SK-N-SH (cell line): ENCODE measurements at places on chromosomes 7 and 10.

DNA sequence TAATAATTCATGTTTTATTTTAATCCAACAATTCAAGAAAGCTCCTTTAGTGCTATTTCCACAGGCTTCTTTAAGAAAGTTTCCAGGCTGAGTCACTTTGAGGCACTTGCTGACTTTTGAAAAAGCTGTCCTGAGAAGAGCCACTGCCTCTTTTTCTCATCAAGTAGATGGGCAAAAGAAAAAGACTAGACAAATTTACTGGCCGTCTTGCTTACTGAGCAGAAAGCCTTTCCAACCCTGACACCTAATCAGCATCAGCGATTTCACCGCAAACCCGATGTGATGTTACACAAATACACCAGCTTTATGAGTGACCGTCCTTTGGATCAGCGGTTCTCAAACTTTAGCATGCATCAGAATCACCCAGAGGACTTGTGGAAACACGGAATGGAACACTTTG lies 24.3 kb downstream of the CTTNBP2 start:
- no peak for DNase-seq

DNA sequence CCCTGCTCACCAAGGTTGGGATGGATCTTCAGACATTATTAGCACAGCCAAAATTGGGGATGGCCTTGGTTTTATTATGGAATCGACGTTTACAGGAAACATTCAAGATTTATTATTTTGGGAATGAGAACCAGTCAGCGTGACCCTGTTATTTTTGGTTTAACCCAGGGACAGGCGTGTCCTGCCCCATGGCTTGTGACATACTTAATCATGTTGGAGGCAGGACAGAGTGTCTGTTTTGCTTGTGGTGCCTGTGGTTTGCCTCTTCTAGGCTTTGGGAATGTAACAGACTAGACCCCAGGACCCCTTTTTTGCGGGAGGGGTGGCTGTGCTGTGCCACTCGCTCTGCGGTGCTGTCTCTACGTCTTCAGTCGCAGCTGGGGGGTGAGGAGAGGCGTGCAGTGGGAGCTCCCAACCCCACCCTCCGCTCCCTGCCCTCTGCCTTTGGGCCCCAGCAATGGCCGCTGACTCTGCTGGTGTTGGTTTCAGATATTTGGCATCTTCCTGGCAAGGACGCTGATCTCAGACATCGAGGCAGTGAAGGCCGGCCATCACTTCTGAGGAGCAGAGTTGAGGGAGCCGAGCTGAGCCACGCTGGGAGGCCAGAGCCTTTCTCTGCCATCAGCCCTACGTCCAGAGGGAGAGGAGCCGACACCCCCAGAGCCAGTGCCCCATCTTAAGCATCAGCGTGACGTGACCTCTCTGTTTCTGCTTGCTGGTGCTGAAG lies 20.1 kb upstream of the SH2D4B start:
- no peak for DNase-seq

DNA sequence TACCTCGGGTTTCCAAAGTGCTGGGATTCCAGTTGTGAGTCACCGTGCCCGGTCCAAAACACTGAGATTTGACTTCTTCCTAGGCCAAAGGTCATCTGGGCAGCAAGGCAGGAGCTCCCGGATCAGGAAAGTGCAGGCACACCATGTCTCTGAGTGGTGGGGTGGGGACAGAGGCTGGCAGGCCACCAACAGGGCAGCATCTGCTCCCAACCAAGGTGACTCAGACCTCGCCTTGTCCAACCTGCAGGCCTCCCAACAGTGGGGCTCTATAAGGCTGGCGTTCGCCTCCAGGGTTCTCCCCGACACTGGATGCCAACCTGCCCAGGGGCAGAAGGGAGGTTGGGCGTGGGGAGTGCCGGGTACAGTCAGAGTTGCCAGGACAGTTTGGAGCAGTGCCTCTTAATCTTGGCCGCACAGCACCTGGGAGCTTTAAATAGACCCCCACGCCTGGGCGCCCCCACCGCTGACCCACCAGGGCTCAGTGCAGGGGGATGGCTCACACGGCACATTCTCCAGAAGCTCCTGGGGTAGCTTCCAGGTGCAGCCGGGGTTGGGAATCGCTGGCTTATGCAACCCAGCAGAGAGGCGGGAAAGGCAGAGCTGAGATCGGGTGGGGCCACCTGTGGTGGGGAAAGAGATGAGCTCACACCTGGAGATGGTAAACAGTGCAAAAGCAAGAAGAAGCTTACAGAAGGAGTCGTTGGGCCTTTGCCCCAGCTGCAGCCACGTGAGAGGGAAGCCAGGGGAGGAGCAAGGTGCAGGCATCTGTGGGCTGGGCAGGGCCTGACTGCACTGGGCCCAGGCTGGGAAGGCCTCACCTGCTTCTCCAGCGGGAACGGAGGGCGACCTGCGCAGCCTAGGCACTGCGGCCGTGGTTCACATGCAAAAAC lies 10.9 kb downstream of the CALML5 start:
- no peak for DNase-seq

DNA sequence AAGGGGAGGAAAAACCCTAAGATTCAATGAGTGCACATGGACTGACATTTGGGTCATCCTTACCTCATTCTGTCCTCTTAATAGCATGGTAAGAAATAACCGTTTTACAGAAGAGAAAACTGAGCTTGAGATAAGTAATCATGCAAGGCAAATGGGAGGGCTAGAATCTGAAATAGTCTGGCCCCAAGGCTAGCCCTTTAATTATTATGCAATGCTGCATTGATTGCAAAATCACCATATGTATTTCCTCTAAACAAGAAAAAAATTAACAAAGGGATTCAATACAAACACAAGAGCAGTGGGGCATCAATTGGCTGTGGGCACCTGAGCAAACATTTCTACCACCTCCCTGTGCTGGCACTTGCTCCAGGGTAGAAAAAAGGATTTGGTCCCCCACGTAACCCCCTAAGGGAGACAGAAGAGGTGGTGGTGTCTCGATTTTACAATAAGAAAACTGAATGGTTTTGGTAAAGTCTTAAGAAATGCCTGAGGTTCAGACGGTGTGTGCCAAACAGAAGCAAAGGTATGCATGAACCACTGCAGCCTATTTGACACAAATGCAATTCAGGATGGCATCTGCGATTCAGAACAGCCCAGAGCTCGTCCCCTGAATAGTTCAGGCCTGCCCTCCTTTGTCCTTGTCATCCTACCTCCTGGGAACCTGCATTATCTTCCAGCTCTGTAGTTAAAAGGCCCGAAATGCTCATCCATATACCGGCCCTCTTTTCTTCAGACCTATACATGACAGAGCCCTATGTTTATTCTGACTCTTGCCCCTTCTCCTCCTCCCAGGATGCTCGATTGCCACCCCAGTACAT lies 23.6 kb downstream of the PIP4K2A start:
- no peak for DNase-seq

DNA sequence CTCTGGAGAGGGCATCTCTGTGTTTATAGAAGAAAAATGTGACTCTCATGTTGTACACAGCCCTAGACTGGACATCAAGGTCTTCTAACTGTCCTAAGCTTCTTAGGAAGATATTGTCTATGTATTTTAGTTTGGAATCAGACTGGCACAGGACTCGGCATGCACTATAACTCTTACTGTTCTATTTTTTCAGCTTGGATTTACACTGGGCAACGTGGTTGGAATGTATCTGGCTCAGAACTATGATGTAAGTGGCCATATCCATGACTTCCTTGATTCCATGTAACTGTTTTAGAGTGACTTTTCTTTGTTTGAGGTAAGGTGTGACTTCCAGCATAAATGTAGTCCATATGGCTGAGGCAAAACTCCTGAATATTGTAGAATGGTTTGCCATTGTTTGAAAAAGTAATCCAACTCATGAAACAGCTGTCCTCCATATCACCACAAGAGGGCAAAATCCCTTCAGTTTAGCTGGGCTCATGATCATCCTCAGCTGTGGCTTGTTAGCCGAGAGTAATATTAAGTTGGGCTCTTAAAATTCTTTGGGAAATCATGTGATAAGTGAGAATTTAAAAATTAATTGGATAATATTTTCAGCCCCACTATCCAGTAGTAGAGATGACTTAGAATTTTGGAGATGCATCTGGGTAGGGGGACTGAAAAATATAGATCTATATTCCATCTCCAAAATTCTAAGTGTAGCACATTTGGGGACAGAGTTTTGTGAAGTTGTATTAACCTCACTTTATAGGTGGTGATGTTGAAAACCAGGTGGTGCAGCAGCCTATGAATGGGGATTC lies 10.4 kb downstream of the STMP1 start:
- peak; percentile 70 for DNase-seq

- DNase-seq: peak; percentile 38
These were observed 30.6 kb upstream of the GALNTL5 start for GRCh38 chr7:151925446-151926335.

- peak; percentile 24 for DNase-seq
These were observed 1.4 kb downstream of the IDE start for GRCh38 chr10:92572362-92573090.

- DNase-seq: peak; percentile 46
These were observed 23.4 kb downstream of the DOCK4 start for GRCh38 chr7:112182749-112183148.

GRCh38 chr7:25672496-25672895 lies 444.2 kb upstream of the NPVF start:
- DNase-seq: no peak

DNA sequence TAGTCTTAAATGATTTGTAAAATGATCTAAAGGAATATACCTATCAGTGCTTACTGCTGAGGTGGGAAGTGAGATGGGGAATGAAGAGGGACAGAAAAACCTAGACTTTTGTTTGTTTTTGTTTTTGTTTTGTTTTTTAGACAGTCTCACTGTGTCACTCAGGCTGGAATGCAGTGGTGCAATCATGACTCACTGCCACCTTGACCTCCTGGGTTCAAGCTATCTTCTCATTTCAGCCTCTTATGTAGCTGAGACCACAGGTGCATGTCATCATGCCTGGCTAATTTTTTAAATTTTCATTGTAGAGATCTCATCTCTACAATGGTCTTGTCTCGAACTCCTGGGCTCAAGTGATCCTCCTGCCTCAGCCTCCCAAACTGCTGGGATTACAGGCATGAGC lies 116.4 kb upstream of the SEM1 start:
- DNase-seq: no peak

DNA sequence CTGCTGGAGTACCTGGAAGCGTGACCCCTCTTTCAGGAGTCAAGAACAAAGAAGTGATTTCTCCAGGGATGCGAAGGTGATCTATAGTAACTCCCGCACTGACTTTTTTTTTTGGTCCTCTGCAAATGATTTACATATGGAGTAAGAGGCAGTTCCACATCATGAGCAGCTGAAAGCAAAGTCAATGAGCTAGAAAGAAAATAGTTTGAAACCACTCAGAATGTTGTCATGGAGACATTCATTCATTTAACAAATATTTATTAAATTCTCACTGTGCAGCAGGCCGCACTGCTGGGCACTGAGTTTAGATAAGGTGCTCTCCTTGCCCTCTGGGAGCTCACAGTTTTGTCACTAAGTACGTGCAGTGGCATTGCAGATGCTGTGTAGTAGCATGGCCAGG lies 206.7 kb downstream of the CAMK1D start:
- DNase-seq: no peak

DNA sequence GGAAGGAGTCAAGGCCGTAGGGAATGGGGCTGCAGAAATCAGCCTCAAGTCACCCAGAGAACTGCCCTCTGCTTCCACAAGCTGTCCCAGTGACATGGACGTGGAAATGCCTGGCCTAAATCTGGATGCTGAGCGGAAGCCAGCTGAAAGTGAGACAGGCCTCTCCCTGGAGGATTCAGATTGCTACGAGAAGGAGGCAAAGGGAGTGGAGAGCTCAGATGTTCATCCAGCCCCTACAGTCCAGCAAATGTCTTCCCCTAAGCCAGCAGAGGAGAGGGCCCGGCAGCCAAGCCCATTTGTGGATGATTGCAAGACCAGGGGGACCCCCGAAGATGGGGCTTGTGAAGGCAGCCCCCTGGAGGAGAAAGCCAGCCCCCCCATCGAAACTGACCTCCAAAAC lies 50.2 kb upstream of the PDCD4 start:
- DNase-seq: no peak

- no peak for DNase-seq
These were observed 27.9 kb upstream of the AOAH start for GRCh38 chr7:36752026-36752711.

GRCh38 chr10:73850863-73851461 lies 23.4 kb downstream of the CAMK2G start:
- DNase-seq: peak; percentile 52

DNA sequence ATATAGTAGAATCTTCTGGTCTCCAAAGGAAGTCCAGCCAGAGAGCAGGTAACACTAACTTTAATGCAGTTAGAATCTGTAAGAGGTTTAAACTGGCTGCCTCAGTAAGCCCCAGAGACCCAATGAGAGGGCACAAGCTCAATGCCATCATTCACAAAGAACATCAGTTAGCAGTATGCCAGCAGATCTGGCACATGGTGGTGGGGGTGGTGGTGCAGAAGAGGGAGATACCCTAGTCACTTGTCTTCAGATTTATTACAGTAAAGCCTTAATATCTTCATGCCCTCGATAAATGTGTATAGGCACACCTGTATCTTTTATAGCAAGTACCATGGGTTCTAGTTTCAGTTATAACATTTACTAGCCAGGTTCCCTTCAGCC lies 86.2 kb downstream of the SORBS1 start:
- no peak for DNase-seq

- no peak for DNase-seq
These were observed 66.9 kb downstream of the OGDH start for GRCh38 chr7:44673324-44673723.

DNA sequence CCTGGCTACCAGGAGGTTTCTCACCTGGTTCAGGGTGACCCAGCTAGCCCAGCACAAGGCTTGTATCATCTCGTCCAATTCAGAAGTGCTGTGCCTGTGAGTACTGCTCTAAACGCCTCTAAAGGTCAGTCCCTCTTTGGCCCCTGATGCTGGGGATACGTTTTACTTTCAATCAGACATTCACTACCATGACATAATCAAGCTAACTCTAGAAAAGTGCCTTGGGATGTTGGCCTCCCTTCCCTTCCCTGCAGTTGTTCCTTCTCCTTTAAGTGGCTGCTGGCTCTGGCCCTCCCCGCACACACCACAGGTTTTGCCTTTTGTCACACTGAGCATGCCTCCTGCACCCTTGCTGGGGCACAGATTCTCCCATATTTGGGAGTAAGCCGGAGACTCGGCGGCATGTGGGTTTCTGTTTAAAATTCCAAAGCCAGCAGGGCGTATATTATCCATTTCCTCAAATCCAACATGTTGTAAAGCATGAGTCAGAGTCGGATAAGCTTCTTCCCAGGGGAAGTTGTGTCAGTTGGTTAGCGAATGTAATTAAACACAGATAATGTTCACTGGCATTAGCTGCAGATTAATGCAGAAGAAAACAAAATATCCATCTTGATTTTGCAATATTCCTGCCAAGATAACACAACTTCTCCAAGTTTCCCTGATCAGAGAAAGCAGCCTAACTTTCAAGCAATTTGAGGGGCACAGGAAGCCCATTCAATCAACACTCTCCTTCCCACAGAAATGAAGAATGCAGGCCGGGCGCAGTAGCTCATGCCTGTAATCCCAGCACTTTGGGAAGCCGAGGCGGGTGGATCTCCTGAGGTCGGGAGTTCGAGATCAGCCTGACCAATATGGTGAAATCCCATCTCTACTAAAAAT lies 31.8 kb upstream of the VCL start:
- no peak for DNase-seq

DNA sequence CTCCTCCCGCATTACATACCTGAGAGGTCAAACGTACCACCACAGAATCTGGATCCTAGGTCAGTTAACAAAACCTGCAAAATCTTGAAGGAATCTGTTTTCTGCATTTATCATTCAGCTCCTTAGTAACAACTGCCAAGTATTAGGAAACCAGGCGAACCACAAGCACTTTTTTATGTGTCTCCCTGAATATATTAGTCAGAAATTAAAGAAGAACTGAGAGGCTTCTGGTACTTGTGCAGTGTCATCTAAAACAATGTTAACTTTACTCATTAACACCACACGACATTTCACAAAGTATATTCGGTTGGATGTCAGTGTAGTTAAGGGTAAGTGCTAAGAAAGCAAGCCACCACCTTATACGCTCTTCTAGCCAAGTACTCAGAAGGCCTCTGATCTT lies 2.5 kb downstream of the CCDC6 start:
- no peak for DNase-seq
